ENCODE measurements at places on chromosomes 2 and 18. TPM values are rescaled to one million over a fixed set of nuclear protein-coding genes. Genes with fewer than 3 reads are reported as not detected.

- no peak overlapping the region for H3K4me3 ChIP-seq
- peak overlapping the region; percentile 80 for H3K27ac ChIP-seq
- no peaks in the 10 kb centered on the region for H3K36me3 ChIP-seq
- H3K27me3 ChIP-seq: no peaks in the 10 kb centered on the region
Measured at GRCh38 chr18:58315041-58315440, 271.0 kb downstream of the NEDD4L start.

GRCh38 chr18:6732952-6733351 is 3.4 kb downstream of the ARHGAP28 start:
- H3K4me1 ChIP-seq: peaks cover 3% of the 10 kb centered on the region
- peaks cover 15% of the 10 kb centered on the region for H3K27me3 ChIP-seq
- H3K36me3 ChIP-seq: no peaks in the 10 kb centered on the region
- no peak overlapping the region for H3K27ac ChIP-seq
- DNase-seq: no peak
- H3K4me3 ChIP-seq: no peak overlapping the region

DNA sequence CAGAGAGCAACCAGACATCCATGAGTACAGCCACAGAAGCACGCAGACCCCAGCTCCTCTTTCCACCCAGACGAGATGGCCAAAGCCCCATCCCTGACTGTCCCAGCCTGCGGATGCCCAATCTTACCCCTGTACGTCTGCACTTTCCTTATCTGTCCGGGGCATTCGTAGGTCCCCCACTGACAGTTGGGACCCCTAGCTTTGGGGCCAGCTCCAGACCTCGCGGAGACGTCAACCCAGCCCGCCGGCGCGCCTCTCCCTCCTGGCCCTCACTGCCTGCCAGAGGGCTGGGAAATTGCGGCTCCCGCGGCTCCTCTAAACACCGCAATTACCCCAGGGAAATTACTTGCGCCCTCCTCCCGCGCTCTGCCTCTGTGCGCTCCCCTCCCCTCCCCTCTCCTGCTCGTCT is 2.3 kb downstream of the ECEL1 start:
- peaks cover 13% of the 10 kb centered on the region for H3K4me1 ChIP-seq
- H3K27ac ChIP-seq: no peak overlapping the region
- no peak for DNase-seq
- H3K27me3 ChIP-seq: peaks cover 42% of the 10 kb centered on the region

DNA sequence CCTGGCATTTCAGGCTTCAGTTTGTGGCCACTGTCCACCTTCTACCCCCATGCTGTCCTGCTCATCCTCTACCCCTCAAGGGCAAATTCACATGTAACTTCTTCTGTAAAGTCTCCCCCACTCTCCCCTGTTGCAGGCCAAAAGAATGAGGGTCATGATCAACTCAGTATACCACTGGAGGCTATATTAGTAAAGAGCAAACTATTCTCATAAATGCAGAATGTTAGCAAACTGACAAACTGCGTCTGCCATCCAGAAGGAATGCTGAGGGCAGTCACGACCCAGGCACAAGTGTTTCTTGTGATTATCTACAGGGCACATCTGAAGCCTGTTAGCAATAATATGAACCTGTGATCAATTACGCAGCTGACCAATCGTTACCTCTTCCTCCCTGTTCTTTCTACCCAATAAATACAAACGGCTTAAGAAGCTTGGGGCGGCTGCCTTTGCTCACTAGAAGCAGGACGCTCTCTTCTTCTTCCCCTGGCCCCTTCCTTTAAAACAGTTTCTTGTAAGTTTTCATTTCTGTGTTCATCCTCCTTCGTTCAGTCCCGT is 58.3 kb downstream of the SEPTIN10 start:
- H3K4me3 ChIP-seq: no peak overlapping the region
- no peak for DNase-seq
- no peak overlapping the region for H3K27ac ChIP-seq
- peaks cover 3% of the 10 kb centered on the region for H3K27me3 ChIP-seq
- no peaks in the 10 kb centered on the region for H3K36me3 ChIP-seq
- no peaks in the 10 kb centered on the region for H3K4me1 ChIP-seq

- no peak overlapping the region for H3K27ac ChIP-seq
- no peak overlapping the region for H3K4me3 ChIP-seq
- no peak for DNase-seq
- peaks cover 17% of the 10 kb centered on the region for H3K36me3 ChIP-seq
Measured at GRCh38 chr2:12363569-12363968, 353.2 kb upstream of the TRIB2 start.

GRCh38 chr18:50738098-50738757 is 81.6 kb downstream of the MRO start:
- peaks cover 7% of the 10 kb centered on the region for H3K27me3 ChIP-seq
- no peak overlapping the region for H3K27ac ChIP-seq
- H3K36me3 ChIP-seq: no peaks in the 10 kb centered on the region
- DNase-seq: no peak

DNA sequence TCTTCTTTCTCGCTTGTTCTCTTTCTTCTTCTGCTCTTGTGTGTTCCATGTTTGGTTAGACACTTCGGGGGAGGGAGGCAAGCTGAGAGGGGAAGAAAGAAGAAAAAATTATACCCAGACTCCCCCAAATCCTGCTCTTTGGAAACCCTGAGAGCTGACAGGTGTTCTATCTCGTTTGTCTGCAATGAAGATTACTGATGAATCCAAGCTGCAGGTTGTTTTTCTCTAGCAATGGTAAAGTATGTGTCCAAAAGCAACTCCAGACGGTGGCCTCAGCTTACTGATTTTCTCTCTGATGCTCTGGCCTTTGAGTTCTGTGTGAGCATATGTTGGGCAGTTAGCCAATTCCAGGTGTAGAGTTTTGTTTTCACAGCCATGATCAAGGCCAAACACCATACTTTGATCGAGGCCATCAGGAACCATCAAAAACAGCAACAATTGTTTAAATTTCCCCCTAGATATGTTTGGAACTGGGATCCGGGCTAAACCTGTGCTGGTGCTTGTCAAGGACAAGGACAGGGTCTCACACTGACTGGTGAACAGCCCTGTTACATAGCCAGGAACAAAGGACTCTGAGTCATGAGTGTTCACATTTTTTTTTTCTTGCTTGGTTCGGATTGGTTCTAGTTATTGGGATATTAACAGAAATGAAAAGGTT is 142.0 kb downstream of the PRKCE start:
- no peak overlapping the region for H3K4me3 ChIP-seq
- H3K27me3 ChIP-seq: no peaks in the 10 kb centered on the region
- H3K36me3 ChIP-seq: no peaks in the 10 kb centered on the region
- no peak overlapping the region for H3K27ac ChIP-seq
- no peak for DNase-seq

- H3K27me3 ChIP-seq: no peaks in the 10 kb centered on the region
- no peaks in the 10 kb centered on the region for H3K36me3 ChIP-seq
- no peak overlapping the region for H3K27ac ChIP-seq
Measured at GRCh38 chr2:80568011-80568410, 263.5 kb upstream of the LRRTM1 start.

- no peaks in the 10 kb centered on the region for H3K27me3 ChIP-seq
- no peaks in the 10 kb centered on the region for H3K36me3 ChIP-seq
- H3K4me1 ChIP-seq: peaks cover 1% of the 10 kb centered on the region
- no peak overlapping the region for H3K4me3 ChIP-seq
Measured at GRCh38 chr2:74181739-74182138, 3.1 kb upstream of the MOB1A start.

- no peak for DNase-seq
- H3K4me1 ChIP-seq: no peaks in the 10 kb centered on the region
- no peak overlapping the region for H3K4me3 ChIP-seq
- no peak overlapping the region for H3K27ac ChIP-seq
- H3K27me3 ChIP-seq: no peaks in the 10 kb centered on the region
- no peaks in the 10 kb centered on the region for H3K36me3 ChIP-seq
Measured at GRCh38 chr18:38698088-38698487, 1132.5 kb upstream of the CELF4 start.

DNA sequence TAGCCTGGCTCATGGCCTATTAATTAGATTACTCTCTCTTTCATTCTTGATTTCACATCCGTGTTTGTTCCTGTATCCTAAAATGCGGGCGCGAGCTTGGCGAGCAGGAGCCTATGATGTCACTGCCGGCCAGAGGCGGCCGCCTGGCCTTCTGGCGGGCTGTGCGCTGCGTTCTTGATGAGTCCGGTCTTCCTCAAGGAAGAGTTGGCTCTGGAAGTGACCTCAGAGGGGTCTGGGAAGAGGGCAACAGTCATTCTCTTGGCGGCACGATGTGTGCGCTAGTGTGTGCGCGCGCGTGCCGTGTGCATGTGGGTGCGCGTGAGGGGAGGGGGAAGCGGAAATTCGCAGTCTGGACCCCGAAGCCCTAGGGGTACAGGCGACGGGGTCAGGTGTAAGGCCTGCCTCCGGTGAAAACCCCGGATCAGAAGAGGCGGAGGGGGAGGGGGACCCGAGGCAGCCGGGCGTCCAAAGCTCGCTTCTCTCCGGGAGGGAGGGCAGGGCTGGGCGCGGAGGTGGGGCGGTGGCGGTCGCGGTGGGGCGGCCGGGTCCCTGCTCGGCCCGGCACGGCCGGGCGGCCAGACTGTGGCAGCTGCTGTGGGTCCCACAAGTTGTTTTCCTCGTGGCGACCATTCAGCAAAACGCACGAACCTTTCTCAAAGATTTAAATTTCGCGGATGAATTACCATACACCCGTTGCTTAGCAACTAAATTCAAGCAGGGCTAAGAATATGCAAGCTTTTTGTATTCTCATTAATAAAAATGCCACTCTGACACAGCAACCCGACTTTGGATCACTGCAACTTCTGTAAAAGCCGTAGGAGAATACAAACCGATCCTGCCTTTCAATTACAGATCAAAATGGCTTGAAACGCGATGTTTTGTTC is 8.4 kb downstream of the POU3F3 start:
- peaks cover 69% of the 10 kb centered on the region for H3K27me3 ChIP-seq
- peaks cover 18% of the 10 kb centered on the region for H3K4me1 ChIP-seq
- no peak overlapping the region for H3K27ac ChIP-seq
- H3K36me3 ChIP-seq: peaks cover 36% of the 10 kb centered on the region
- DNase-seq: no peak

- no peak overlapping the region for H3K27ac ChIP-seq
- no peaks in the 10 kb centered on the region for H3K36me3 ChIP-seq
- peaks cover 3% of the 10 kb centered on the region for H3K27me3 ChIP-seq
- no peak for DNase-seq
Measured at GRCh38 chr2:8882094-8882493, 44.7 kb upstream of the KIDINS220 start.

DNA sequence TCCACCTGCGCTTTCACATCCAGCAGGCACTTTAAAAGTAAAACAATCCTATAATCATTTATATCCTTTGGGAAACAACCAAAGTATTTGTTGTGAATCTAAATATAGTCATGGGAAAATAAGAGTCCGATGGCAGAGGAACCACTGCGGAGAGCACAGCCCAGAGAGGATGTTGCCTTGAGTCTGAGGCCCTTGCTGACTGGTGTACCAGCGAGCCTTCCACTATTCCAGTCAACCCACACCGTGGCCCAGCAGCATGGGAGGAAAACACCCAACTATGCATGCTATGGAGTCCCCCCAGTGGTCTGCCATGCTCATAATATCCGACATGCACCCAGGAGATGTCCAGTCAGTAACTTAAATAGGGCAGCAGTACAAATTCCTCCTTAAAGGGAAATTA is 21.6 kb downstream of the KANSL3 start:
- H3K27ac ChIP-seq: no peak overlapping the region
- H3K27me3 ChIP-seq: no peaks in the 10 kb centered on the region
- H3K36me3 ChIP-seq: peaks cover 76% of the 10 kb centered on the region
- DNase-seq: no peak
- peaks cover 15% of the 10 kb centered on the region for H3K4me1 ChIP-seq

DNA sequence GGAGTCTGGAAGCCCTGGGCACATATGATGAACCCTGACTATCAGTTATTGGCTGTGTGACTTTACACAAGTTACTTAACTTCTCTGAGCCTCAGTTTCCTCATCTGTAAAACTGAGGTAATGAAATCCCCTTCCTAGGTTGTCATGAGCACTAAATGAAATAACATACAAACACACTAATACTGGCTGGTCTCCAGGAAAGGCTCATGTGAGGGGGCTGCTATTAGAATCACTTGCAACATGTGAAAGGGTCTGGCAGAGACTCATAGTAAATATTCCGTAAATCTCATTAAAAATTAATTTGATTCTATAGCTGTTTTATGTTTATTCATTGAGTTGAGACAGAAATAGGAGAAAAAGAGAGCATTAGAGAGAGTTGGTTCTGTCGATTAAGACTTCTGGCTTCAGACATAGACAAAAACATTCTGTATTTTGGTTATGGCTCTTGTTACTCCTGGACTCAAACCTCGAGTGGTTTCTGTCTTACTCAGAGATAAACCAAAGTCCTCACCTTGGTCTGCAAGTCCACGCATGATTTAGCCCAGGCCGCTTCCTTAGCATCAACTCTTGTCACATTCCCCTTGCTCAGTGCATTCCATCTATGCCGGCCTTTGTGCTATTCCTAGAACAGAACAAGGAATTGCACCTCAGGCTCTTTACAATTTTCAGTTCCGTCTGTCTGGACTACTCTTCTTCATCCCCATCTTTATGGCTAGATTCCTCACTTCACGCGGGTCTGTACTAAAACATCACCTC is 139.1 kb downstream of the NXPH2 start:
- no peak overlapping the region for H3K27ac ChIP-seq
- no peak for DNase-seq
- no peak overlapping the region for H3K4me3 ChIP-seq
- H3K27me3 ChIP-seq: no peaks in the 10 kb centered on the region
- no peaks in the 10 kb centered on the region for H3K36me3 ChIP-seq
- H3K4me1 ChIP-seq: no peaks in the 10 kb centered on the region

- no peak for DNase-seq
- no peaks in the 10 kb centered on the region for H3K36me3 ChIP-seq
- H3K4me1 ChIP-seq: no peaks in the 10 kb centered on the region
- H3K27ac ChIP-seq: no peak overlapping the region
- H3K4me3 ChIP-seq: no peak overlapping the region
- H3K27me3 ChIP-seq: peaks cover 2% of the 10 kb centered on the region
Measured at GRCh38 chr2:205892665-205893259, 193.2 kb downstream of the INO80D start.

- no peak for DNase-seq
- no peak overlapping the region for H3K27ac ChIP-seq
- H3K4me1 ChIP-seq: no peaks in the 10 kb centered on the region
- no peak overlapping the region for H3K4me3 ChIP-seq
Measured at GRCh38 chr2:114346658-114347057, 95.8 kb upstream of the DPP10 start.

DNA sequence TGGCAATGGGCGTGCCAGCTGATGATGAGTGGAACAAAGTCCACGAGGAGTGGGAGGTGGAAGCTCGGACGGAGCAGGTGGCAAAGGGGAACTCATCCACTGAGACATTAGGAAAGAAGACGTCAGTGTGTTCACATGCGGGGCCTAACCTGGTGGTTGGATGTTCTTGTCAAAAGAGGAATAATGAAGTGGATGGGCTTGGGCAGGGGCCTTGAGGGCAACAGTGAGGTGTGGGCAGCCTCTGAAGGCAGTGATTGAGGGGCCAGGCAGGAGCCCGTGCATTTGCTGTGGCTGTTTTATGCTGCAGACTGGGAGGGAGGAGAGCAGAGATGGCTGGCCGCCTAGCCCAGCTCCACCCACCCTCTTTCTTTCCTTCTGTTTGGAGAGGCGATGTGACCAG is 74.5 kb downstream of the LRRC30 start:
- no peaks in the 10 kb centered on the region for H3K4me1 ChIP-seq
- no peaks in the 10 kb centered on the region for H3K36me3 ChIP-seq
- no peak for DNase-seq
- no peak overlapping the region for H3K4me3 ChIP-seq
- H3K27me3 ChIP-seq: no peaks in the 10 kb centered on the region
- no peak overlapping the region for H3K27ac ChIP-seq

- no peak overlapping the region for H3K27ac ChIP-seq
- no peak for DNase-seq
- no peak overlapping the region for H3K4me3 ChIP-seq
- H3K4me1 ChIP-seq: peaks cover 19% of the 10 kb centered on the region
- no peaks in the 10 kb centered on the region for H3K36me3 ChIP-seq
Measured at GRCh38 chr2:99640635-99641151, 150.9 kb upstream of the REV1 start.

Gene M1AP
- not detected for total RNA-seq

Gene C2orf80
- not detected for total RNA-seq

Gene CNTNAP5
- not detected for total RNA-seq

Gene DNAJB2
- 102 TPM for total RNA-seq

Gene DSG2
- 0.30 TPM for total RNA-seq

Data from naive thymus-derived CD8-positive, alpha-beta T cell (primary cell).